ENCODE measurements at places on chromosomes 11 and 22.

DNA sequence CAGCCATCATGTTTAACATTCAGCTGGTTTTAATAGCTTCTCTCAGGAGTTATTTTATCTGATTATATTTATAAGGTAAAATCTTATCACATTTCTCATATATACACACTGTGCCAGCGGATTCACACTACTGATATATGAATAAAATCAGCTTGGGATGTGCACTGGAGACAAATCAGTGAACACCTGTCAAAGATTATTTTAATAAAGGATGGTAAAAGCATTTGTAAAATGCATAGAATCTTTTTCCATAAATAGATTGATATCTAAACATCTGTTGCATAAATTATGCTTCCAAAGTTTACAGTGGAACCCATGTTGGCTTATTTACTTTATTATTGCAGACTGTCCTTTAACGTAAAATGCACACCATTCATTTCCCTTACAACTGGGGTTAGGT is 1125.8 kb upstream of the CNTN5 start:
- DNase-seq = no peak

GRCh38 chr11:12204506-12204905 is 94.1 kb downstream of the MICAL2 start:
- DNase-seq = no peak

DNA sequence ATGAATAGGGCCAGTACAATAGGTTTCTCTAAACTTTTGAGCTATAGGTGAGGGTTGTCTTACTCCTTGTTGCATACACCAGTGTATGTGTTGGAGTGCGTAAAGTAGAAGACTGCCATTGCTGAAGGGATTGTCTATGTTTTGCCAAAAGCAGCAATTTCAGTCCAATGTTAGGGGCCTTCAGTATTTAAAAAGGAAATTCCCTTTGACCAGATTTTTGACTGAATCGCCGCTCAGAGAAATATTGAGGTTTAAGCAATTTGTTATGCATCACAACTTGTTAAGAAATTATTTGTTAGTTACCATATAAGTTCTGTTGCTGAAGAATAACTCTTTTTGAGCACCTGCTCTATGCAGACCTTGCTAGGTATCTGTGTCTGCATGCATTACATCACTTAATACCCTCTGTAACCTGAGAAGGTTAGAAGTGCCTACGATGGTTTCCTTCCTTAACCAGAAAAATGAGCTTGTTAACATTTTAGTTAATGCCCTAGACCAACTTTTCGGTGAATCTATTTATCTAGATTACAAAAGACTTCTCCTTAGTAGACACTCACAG is 33.9 kb downstream of the MMP20 start:
- no peak for DNase-seq

- no peak for DNase-seq
Measured at GRCh38 chr11:2732261-2732939, 32.6 kb upstream of the KCNQ1OT1 start.

- DNase-seq = no peak
Measured at GRCh38 chr11:123305601-123306375, 110.7 kb upstream of the CLMP start.

DNA sequence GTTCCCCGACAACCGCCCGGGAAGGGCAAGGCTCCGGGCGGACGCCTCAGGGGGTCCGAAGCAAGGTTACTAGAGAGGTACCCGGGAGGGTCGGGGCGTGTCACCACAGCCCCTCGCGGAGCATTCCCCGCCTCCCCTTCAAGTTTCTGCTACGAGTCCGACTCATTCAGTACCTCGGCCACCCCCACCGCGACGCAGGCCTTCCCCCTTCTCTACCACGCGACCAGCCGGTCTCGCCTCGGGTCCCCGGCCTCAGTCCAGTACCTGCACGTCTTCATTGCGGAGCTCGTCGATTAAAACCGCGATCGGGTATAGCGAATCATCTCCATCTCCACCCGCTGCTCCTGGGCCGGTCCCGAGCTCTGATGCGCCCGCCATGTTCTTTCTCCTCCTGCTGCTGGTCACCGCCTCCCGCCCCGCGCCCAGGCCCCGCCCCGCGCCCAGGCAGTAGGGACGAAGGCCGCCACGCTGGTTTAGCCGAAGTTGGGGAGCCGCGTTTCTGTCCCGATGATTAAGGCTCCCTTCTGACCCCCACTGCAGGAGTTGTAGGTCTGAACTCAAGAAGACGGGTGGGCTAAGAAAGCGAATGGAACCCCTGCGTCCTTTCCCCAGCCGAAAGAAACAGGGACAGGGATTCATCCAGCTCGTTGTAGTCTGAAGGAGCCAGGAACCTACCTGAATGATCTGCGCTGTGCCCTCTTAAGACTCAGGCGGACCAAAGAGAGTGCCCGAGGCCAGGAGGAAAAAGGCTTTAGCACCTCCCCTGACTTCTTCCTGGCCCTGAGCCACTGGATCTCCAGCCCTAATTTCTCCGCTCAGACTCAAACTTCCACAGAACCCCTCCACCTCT is at the start of gene PPP2R1B:
Gene PPP2R1B, minus strand, starts transcription at position 406 of the 850 bp plus-strand sequence. Its CDS starts 28 bp downstream, at position 378.
- peak; percentile 81 for DNase-seq

DNA sequence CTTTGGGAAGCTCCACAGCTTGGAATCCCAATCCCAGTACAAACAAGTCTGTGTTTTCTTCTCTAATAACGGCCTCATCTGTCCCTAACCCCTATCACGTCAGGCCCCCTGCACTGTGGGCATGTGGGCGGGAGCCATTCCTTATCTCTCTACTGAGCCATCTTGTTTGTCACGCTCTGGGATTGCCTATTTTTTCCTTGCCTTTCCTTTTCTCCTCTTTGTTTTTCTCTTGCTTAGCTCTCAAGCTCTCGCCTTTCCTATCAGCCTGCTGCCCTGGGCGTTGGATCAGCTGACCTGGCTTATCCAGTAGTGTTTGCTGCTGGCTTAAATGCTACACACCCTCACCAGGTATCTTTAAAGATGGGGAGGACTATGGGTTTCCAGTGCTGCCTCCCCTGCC is 35.8 kb downstream of the ARHGAP1 start:
- DNase-seq = no peak

DNA sequence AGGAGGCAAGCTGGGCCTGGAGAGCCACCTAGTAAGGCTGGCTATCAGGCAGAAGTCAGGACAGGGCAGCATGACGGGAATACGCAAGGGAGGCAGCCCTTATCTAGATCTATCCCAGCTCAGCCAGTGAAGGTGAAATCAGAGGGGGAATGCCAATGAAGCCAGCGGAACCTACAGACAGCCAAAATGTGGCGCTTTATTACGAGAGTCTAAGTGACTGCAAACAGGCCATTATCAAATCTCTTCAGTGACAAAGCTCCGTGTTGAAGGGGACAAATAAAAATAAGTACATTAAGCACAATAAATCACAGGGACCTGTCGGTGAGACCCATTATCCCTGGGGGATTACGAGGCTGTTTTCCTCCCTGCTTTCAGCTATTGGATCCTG is 22.8 kb downstream of the LARGE1 start:
- no peak for DNase-seq

DNA sequence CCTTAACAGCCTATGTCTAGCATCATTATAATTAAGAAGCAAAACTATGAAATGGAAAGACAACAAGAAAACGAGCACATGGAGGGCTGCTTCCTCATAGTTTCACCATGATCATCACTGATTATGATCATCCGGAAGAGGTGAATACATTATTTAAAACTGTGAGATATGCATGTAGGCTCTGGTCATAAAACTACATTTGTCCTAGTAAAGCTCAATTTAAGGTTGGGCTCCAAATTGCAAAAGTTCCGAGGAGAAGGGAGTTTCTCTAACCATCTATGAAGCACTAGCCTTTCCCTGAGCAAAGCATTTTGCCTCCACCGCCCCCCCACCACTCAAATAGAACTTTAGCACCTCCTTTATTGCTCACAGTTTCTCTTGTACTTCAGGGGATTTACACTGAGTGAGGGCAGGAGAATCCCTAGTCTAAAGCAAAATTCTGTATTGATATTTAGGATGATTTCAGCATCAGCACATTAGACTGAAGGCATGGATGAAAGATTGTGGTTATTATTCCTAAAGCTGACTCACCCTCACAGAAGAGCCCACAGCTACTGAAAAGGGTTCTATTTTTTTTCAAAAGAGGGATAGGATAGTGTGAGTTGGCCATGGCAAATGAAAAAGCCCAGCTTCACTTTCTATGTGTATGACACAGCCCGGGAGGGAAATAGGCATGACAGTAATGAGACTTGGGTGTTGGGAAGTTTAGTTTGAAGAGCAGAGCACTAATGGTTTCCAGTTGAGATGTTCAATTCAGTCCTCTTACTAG is 203.4 kb downstream of the CADM1 start:
- DNase-seq = no peak

DNA sequence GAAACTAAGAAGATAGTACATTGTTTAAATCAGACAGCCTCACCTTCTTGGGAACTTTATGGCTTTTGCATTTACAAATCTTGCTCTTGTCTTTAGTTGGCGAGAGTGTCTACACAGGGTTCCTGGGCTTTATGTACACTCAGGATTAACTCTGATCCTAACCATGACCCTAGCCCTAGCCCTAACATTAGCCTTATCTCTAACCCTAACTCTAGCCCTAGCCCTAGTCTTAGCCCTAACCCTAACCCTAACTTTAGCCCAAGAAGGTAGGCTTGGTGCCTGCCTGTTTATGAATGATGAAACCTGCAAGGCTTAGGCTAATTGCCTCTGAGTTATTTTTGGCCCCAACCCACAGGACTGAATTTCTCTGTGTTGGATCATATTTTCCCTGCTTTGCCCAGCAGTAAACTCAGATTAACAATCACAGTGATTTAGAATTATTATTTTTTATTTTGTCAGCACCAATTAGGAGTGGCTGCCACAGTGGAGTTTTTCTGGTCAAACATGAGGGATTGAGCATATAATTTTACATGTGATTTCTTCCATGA is 44.1 kb upstream of the OR9Q1 start:
- no peak for DNase-seq

- DNase-seq = no peak
Measured at GRCh38 chr22:34281738-34282137, 361.5 kb upstream of the LARGE1 start.

DNA sequence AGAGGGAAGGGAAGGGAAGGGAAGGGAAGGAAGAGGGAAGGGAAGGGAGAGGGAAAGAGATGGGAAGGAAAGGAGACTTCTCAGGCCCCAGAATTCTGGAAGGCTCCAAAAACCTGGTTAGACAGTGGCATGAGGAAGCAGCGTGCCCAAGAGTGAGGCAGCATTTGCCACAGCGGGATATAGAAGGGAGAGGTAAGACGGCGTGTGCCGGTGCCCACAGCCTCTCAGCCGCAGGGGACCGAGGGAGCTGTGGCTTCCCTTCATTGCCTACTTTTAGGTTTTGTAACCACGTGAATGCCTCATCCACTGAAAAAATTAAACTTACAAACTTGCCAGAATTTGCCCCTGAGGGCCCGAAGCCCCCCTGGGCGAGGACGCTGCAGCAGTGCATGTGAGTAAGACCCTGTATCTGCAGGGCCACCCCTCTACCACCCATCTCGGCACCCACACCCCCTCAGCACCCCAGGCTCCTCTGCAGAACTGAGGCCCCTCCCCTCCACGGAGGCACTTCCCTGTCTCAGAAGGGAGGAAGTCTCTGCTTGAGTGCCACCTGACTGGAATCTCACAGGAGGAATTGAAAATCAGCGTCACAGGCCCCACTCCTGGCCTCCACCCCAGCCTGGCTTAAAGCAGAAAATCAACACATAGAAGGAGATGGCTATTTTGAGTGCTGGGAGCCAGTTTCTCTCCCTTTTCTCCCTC is 58.1 kb downstream of the LINC01488 start:
- peak; percentile 50 for DNase-seq

- DNase-seq = no peak
Measured at GRCh38 chr11:12241971-12242672, 131.7 kb downstream of the MICAL2 start.

- no peak for DNase-seq
Measured at GRCh38 chr11:77183431-77183984, 55.5 kb downstream of the MYO7A start.

DNA sequence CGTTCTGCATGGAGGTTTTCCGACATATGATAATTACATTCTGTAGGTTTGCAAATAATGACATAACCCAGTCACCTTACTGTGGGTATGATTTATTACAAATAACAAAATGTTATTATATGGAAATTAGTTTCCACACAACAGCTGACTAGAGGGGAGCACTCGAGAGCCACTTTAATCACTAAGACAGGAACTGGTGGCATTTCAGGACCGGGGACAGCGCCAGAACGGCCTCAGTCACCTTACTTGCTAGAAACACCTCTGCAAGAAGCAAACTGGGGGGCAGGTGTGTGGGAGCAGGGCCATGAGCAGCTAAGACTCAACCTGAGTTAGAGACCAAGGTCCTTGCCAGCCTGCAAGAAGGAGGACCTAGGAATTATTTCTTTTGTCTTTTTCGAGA is 199.9 kb downstream of the DSCAML1 start:
- DNase-seq = peak; percentile 64

DNA sequence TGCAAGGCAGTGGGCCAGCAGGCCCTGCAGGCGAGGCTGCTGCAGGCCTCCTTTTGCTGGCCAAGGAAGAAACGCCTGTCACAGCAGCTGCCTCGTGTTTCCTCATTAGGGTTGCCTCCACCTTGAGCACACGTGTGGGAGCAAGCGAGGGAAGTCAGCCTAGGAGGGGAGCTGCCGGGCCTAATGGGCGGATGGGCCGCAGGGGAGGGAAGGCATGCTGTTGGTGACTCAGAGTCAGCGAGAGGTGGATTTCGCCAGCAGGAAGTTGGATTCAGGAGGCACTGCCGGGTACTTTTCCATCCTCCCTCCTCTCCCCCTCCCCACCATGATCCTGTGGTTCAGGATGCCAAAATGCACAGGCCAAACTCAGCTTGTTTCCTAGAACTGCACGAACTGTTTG is 498.7 kb downstream of the METTL15 start:
- DNase-seq = peak; percentile 16

- no peak for DNase-seq
Measured at GRCh38 chr11:96197801-96198701, 144.9 kb downstream of the MAML2 start.

GRCh38 chr11:75275581-75275980 is 35.0 kb downstream of the TPBGL start:
- DNase-seq = peak; percentile 51

- DNase-seq = no peak
Measured at GRCh38 chr11:12757416-12757815, 83.2 kb downstream of the TEAD1 start.

- no peak for DNase-seq
Measured at GRCh38 chr11:396511-396947, 2.5 kb downstream of the PKP3 start.

DNA sequence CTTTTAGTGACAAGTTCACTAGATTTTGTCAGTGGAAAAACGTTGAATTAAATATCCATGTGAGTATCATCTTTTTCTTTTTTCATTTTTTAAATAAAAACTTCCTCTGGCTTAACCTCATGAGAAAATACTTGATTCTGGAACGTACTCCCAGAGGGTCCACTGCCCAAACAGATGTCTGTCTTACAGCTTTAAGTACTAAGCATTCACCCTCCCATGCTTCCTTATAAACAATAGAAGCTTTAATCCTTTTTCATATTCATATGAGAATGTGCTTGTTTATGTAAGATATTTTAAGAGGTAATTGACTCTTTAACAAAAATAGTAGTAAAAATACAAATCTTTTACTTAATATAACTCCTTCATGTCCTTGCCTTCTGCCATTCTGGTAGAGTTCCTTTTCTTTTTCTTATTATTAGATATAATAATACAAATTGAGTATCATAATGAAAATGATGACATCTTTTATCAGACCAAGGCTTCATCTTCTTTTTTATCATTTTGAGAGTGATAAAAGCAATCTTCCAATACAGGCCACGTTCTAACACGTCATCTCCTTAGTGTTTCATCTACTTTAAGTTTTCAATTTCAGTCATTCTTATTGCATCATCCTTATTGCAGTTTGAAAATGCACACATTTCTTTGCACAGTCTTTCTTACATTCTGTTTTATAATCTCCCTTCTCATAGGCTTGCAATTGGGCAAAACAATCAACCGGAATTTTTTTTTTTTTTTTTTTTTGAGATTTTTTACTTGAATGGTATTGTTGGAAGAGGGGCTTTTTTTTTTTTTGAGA is 69.5 kb upstream of the MYO18B start:
- no peak for DNase-seq

Measured in NB4 (cell line).